Fibroblast of the aortic adventitia (primary cell): ENCODE measurements at places on chromosomes 13 and 19.
A peak's percentile ranks its signal among the peaks of the same experiment; 100 is the strongest.

DNA sequence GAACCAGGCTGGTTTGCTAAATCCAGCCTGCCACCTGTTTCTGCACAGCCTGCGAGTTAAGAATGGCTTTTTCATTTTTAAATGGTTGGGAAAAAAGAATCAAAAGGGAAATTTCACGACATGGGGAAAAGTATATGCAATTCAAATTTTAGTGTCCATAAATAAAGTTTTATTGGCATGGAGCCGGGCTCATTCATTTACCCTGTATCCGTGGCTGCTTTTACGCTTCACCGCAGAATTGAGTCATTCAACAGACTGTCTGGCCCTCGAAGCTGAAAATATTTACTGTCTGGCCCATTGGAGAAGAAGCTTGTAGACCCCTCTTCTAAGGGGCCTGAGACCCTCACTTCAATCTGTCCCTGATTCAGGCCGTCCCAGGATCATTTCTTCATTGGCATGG is 26.1 kb downstream of the IER2 start:
- DNase-seq: no peak

DNA sequence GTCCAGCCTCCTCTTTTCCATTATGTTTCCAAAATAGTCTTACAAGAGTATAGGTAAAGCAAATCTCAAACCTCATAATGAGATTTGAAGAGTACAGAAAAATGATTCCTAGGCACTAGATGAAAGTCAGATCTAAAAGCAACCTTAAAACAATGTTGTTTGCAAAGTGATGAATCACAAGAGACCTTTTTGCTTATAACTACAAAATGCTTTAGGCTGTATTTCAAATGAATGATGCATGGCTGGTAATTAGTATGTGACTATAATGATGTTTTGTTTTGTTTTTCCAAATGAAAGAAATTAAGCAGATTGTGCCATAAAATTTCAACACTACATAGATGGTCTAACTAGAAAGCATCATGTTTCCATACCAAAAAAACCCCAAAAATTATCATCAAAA is 272.7 kb downstream of the DIAPH3 start:
- no peak for DNase-seq

- no peak for DNase-seq
Measured at GRCh38 chr19:28358633-28359032, 854.3 kb downstream of the UQCRFS1 start.

- DNase-seq: peak; percentile 89
Measured at GRCh38 chr19:46076951-46077814, 36.4 kb upstream of the IGFL4 start.

DNA sequence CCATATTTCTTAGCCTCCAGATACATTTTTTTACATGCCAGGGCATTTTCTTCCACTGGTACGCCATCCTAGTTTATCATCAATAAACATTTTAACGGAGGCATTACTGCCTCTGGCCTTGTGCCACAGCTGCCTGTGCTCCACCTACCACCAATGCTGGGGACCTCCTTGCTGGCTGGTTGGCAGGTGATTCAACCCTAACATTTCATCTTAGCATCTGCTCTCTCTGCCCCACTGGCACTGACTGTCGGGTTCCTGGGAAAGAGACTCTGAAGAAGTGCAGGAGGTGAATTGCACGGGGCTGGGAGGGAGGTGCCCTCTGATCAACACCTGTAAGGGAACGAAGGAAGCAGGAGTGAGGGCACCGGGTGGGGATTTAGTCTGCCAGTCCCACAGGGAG is 51.4 kb upstream of the KCTD15 start:
- DNase-seq: no peak

DNA sequence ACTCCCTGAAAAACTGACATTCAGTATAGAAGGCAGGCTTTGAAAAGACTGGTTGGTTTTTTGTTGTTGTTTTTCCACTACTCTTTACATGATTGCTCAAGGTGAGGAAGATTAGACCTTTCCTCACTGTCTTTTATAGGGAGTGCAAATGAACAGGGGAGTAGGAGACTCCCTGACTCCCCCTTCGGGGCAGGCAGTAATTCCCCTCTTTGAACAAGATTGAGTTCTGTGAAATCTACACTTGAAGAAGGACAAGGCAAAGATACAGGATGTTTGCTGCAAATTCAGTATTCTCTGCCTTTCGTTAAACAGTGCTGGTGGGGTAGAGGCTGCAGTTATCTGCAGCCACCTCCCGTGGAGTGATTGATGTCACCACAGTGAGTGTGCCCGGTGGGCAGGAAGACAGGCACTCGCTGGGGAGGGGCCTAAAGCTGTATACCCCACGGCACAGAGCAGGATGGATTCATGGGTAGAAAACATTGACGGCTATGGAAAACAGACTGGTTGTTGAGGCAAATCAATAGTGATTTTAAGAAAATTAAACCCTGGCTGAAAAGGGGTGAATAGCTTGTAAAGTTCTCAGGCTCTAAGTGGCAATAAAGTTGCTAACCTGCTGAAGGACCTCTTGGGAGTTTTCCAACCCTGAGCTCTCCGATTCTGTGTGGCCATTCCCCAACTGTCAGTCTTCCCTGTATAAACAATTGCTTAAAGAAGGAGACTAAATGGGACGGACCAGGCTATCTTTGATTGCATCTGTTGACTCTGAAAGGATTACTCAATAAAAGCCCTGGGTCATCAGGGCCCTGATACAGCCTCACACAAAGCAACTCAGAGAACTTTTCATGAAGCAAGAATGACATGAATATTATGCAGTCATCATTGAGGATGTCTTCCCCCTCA is 308.3 kb downstream of the TBC1D4 start:
- no peak for DNase-seq

DNA sequence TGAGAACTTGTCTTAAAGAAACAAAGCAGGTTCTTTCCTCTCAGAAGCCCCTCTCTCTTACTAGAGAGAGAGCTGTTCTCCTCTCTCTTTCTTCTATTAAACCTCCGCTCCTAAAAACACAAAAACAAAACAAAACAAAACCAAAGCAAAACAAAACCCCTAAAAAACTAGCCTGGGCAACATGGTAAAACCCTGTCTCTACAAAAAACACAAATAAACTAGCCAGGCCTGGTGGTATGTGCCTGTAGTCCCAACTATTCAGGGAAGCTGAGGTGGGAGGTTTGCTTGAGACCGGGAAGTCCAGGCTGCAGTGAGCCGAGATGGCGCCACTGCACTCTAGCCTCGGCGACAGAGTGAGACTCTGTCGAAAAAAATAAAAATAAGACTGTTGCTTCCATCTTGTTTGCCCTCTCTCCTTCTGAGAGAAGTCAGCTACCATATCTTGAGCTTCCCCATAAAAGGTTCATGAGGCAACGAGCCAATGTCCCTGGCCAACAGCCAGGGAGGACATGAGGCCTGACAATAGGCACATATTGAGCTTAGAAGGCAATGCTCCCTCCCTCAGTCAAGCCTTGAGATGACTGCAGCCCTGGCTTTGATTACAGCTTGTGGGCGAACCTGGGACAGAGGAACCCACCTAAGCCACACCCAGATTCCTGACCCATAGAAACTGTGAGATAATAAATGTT is 17.5 kb upstream of the FLT3 start:
- DNase-seq: peak; percentile 16
